ENCODE measurements at places on chromosomes 4 and X. TPM values are rescaled to one million over a fixed set of nuclear protein-coding genes. Genes with fewer than 3 reads are reported as not detected.

GC gene
- not detected for total RNA-seq

DUX4 gene
- not detected for total RNA-seq

ADH4 gene
- not detected for total RNA-seq

GRCh38 chr4:9916346-9916745 is 105.0 kb downstream of the SLC2A9 start:
- no peak for DNase-seq

GRCh38 chr4:75429208-75429607 is 85.0 kb downstream of the RCHY1 start:
- no peak for DNase-seq

DNA sequence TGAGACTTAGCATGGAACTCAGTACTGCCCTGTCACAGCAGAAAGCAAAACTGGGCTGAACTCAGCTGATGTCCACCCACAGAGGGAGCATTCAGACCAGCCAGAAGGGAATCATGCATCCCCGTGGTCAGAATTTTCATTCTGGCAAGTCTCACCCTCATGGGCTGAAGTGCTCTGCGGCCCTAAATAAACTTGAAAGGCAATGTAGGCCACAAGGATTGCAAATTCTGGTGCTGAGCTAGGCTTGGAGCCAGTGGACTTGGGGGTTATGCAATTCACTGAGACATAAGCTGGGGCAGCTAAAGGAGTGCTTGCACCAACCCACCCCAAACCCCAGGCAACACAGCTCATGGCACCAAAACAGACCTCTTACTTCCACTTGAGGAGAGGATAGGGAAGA is 494.1 kb downstream of the GABRG1 start:
- no peak for DNase-seq

DNA sequence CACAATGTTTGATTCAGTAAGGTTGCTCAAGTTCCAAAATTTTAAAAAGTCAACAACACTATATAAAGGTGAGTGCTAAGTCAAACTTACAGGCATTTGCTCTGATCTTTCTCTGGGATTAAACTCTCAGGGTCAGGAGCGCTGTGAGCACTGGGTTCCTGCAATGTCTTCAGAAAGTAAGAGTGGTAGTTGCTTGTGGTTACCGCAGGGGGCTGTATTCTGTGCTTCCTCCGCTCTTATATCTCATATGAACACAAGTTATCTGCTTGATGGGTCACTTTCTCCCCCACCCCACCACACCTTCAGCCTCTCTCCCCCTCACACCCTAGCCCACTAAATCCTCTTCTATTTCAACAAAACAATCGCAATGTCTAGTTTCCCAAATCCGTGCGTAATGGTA is 116.4 kb upstream of the IGSF1 start:
- DNase-seq: no peak
